ENCODE measurements at places on chromosomes 2 and 18. TPM values are rescaled to one million over a fixed set of nuclear protein-coding genes. Genes with fewer than 3 reads are reported as not detected.

The ALK gene
- 1.6 TPM for total RNA-seq

The TMEM182 gene
- total RNA-seq, result 0.93 TPM

The NCOA1 gene
- 66.9 TPM for total RNA-seq

The POTEC gene
- total RNA-seq, result not detected

The SNTG2 gene
- 1.5 TPM for total RNA-seq

The POTEJ gene
- not detected for total RNA-seq

The LOXHD1 gene
- 0.27 TPM for total RNA-seq

The RAPGEF4 gene
- total RNA-seq, result 2.5 TPM

The PJVK gene
- total RNA-seq, result 4.0 TPM

The IL36RN gene
- total RNA-seq, result 0.93 TPM

The XIRP2 gene
- 0.19 TPM for total RNA-seq

The PRKRA gene
- 72.2 TPM for total RNA-seq

The FKBP1B gene
- total RNA-seq, result 5.3 TPM

The HAAO gene
- total RNA-seq, result 19.1 TPM

The DSG4 gene
- total RNA-seq, result not detected

The CAPN10 gene
- total RNA-seq, result 21.3 TPM

The PKDCC gene
- total RNA-seq, result 277 TPM

Data from gastroesophageal sphincter (tissue), 4 donors.